ENCODE measurements at places on chromosomes 13 and 19. TPM values are rescaled to one million over a fixed set of nuclear protein-coding genes. Genes with fewer than 3 reads are reported as not detected.

GRCh38 chr13:25738342-25739196, 313.2 kb downstream of the SHISA2 start:
- DNase-seq, result no peak

DNA sequence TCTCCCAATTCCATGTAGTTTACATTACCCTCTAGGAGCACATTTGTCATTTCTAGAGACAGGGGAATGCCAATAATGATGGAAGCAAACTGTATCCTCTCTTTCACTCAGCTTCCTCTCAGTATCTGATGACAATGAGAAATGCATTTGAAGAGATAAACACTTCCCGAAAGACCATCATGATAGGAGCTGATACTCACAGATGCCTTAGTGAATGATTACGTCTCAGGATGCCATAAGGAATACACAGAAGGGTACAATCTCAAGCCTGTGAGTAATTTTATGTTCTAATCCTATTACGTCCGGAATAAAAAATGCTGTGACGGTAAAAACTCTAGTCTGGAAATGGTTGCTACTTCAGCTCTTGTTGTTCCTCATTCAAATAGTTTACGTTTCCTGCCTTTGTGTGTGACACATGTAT, 663.8 kb upstream of the MIR17HG start:
- DNase-seq, result no peak

DNA sequence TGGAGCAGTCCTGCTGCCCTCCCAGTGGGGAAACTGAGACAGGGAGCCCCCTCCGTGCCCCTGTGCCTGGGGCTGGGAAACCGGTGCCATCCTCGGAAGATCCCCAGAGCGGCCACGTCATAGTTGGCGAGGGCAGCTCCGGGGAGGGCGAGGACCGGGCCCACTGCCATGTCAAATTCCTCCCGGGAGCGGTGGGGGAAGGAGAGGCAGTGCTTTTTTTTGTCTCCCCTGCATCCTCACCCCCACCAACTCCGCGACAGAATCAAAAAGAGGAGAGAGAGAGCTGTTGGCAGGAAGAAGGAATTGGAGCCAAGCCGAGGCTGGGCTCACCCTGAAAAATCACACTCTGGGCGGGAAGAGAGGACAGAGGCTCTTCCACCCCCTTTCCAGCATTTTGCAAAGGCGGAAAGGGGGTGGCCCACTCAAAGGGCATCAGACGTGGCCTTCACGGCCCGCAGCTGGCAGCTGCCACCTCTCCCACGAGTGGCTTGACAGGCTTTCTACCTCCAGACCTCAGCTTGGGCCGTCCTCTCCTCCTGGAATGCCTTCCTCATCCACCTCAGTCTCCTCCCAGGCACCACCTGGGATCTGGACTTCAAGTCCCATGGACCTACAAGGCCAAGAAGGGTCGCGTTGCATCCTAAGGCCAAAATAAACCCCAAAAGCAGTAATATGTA, 19.6 kb upstream of the NFIC start:
- peak; percentile 84 for DNase-seq

DNA sequence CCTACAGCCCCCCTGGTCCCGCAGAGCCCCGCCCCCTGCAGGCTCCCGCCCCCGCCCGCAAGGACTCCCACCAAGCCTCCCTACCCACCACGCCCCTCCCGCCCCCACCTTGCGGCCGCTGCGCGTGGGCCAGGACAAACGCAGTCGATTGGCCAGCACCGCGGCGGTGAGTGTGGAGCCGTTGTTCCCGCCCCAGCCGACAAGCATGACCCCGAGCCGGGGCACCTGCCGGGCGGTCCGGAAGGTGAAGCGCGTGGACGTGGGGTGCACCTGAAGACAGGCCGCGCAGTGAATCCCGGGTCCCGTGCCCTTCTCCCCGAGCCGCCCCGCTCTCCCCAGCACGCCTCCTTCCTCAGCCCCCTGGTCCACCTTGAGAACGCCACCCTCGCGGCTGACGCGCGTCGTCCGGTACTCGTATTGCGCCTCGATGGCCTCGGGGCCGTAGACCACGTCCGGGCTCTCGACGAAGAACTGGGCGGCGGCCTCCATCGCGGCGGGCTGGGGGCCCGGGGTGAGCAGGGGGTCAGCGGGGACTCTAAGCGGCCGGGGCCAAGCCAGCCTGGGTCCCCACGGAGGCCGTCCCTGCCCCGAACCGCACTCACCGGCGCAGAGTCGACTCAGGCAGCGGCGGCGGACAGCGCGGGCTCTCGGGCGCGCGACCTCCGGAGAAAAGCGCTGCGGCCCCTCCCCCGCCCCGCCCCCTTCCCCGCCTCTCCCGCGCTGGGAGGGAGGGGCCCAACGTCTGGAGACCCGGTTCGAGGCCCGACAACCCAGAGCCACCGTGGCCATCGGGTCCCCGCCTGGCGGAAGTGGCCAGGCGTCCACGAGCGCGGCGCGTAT, at the start of gene ISYNA1:
Gene ISYNA1, minus strand, starts transcription at position 643 of the 840 bp plus-strand sequence. Its CDS starts 154 bp downstream, at position 489.
- peak; percentile 56 for DNase-seq

DNA sequence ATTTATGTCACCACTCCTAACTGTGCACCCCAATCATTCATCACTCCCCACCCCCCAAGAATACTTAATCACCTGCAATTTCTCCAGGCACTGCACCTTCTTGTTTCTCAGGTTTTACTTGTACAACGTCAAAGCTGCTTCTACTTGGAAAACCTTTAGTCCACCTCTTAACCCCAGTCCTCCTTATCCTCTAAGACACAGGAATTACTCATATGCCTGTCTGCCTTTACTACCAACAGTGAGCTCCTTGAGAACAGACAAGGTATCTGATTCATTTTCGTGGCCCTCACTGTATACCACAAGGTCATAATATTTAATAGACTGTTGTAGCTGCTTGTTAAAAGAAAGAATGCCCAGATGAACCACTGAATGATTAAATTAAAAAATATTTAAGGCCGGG, 21.0 kb upstream of the NDFIP2 start:
- no peak for DNase-seq

GRCh38 chr13:29733147-29733611, 117.2 kb downstream of the UBL3 start:
- peak; percentile 18 for DNase-seq

GRCh38 chr13:82900453-82900852, 981.8 kb downstream of the SLITRK1 start:
- DNase-seq, result no peak

DNA sequence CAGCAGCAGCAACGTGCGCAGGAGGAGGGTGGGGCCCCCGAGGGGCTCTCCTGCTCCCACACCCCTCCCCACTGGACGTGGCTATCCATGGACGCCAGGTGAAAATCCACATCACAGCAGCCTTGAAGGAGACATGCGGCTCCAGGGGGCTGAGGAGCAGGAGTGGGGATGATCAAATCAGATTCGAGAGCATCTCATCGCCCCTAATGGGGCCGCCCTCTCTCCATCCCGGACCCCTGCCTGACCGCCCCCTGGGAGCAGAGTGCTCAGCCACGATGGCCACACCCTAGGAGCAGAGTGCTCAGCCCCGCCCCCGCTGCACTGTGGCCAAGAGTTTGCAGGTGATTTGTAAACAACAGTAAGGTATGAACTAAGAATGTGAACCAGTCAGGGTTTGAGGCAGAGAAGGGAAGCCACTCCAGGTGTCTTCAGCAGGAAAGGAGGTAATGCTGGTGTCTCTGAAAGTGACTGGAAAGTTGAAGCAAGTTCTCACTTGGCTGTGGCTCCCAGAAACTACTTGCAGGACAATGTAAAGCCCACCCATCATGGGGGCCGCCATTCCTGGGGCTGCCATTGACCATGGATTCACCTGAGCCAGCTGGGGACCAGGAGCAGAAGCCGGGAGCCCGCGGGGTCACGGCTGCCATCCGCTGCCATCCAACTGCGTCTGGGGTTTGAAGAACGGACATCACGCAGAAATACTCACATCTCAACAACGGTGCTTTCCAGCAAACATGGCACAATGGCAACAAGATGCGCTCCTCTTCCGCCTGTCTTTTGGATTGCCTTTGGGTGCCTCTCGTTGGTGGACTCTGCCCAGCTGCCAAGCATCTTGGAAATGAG, 71.8 kb downstream of the SPACA7 start:
- no peak for DNase-seq

C19orf73 gene
- 5.7 TPM for total RNA-seq

EEF2 gene
- 2,598 TPM for total RNA-seq

ZNF99 gene
- total RNA-seq, result 0.33 TPM

CEACAM7 gene
- not detected for total RNA-seq

IRF2BP1 gene
- 26.5 TPM for total RNA-seq

NLRP11 gene
- total RNA-seq, result not detected

UNC13A gene
- not detected for total RNA-seq
